ENCODE measurements at places on chromosomes 3 and 15.

DNA sequence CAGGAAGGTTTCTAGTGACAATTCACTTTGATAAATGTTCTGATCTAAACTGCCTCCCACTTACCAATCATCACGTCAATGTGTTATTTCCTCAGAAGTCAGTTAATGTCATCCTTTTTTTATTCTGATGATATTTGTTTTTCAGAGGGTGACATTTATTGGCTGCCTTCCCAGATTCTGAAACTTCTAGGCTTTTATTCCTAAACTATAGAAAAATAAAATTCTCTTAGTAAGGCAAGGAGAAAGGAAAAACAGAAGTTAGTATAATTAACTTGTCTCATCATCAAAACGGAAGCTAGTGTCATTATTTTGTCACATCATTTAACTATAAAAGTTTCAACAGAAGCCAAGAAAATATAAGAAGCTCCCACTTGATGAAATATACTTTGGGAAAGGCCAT is 100.0 kb upstream of the C3orf80 start:
- no peak for DNase-seq

- DNase-seq: no peak
These were observed at the start of gene TPM1 for GRCh38 chr15:63041974-63042876. TPM1 (plus strand) TSS chr15:63042747; CDS start chr15:63042830, 83 bp downstream.

DNA sequence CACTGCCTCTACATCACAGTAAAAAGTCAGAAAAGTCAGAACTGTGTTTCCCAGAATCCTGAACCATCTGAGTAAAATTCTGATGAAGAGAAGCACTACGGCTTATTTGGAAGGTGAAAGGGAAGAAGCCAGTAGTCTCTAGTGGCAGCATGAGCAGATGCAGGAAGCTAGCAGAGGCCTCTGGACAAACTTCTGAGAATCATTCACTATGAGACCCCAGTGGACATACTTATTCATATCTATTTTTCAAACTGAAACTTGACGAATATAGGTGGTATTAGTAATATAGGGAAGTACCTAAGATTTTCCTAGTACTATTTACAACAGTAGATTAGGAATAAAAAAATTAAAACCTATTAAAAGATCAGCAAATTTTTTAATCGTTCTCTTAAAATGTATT is 272.8 kb upstream of the TTC14 start:
- no peak for DNase-seq

- DNase-seq: no peak
These were observed 63.9 kb downstream of the NR2E3 start for GRCh38 chr15:71874245-71874644.

- peak; percentile 33 for DNase-seq
These were observed 49.4 kb upstream of the SYNPR start for GRCh38 chr3:63228677-63229076.

GRCh38 chr3:70726096-70726938 is 413.9 kb upstream of the MDFIC2 start:
- no peak for DNase-seq

- peak; percentile 72 for DNase-seq
These were observed 70.7 kb downstream of the TOP2B start for GRCh38 chr3:25594007-25594502.

- DNase-seq: no peak
These were observed 15.4 kb upstream of the GMNC start for GRCh38 chr3:190877925-190878324.

DNA sequence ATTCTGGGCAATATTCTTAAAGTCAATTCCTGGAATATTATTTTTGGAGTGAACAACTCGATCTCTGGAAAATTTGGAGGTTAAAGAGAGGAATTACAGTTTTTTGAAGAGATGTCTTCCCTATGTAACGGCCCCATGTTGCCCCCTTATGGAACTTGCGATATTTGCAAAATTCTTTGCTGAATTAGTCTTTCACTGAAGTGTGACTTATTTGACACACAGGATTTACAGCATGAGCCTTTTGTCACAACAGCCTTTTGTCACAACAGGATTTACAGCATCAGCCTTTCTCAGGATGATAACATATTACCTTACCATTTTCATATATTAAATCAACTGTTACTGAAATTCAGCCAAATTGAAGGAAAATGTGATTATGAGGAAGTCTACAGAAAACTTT is 37.8 kb upstream of the SPTSSB start:
- peak; percentile 55 for DNase-seq

DNA sequence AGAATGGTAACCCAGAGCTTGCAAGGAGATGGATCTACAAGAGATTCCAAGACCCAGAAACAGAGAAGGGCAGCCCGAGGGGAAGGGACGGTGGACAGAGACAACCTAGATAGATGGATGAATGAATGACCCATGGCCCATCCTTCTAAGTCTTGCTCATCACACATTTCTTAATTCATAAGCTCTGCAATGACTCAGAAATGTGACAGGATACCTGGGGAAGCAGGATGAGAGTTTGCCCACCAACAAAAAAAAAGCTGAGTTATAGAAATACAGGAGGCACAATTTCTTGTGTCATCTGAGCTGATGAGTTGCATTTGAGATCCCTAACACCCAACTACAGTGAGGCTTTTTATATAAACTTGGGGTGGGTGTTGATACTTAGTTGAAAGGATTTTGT is 76.6 kb downstream of the CNTN3 start:
- DNase-seq: no peak

GRCh38 chr15:31828594-31828993 is 201.7 kb upstream of the CHRNA7 start:
- DNase-seq: no peak

- DNase-seq: no peak
These were observed 65.6 kb downstream of the SLCO3A1 start for GRCh38 chr15:91919014-91919534.

DNA sequence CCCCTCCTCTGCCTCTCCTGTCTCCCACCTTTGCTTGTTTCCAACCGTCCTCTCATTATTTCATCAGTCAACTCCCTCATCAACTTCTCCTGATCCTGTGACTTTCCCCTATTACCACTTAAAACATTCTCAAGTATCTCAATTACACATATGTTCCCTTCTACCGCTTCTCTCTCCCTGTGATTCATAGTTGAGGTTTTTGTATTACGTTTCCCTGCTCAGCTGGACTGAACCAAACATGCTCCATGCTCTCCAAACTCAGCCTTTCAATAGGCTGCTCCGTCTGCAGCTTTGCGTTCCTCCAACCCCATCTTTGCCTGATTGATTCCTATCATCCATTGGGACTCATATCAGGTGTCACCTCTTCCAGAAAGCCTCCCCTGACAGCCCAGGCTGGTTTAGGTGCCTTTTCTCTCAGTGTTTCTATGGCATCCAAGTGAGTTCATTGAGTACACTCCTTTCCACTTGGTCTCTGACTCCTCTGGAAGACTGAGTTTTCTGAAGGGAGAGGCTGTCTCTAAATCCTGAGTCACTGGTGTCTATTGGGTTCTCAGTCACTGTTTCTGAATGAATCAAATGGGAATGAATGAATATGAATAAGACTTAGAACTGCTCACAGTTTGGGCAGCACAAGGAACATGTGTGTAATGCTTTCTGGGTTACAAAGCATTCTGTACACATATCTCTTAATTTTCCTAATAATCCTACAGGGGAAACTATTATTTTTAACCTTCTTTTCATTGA is 56.4 kb downstream of the PLD1 start:
- DNase-seq: no peak

DNA sequence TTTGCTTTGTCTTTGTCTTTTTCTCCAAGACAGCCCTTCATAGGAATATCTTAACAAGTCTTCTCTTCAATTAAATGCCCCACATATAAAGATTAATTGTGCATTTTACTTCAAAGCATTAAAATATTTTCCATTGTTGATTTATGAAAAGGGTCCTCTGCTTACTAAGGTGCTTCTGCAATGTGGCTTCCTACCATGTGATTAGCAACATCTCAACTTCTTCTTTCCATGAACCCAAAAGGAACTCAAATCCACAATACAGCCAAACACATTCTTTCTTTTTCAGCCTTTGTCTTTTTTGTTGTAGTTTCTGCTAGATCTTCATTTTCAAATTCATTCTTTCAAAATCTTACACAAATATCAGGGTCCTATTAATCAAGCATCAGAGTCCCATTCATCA is 309.2 kb downstream of the NSUN3 start:
- DNase-seq: no peak

DNA sequence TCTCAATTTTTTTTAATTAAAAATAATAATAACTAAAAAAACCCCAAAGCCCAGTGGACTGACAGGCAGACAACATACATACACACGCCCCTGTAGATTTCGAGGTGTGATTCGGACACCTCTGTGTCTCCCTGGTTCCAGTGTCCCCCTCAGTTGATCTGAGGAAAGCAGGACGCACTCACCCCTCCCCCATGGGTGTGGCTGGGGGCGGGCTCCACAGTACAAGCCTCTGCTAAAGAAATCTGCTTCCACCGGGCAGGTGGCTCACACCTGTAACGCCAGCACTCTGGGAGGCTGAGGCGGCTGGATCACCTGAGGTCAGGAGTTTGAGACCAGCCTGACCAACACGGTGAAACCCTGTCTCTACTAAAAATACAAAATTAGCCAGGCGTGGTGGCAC is 33.8 kb upstream of the BLM start:
- DNase-seq: no peak

GRCh38 chr15:85615930-85616329 is 178.8 kb downstream of the KLHL25 start:
- peak; percentile 26 for DNase-seq

GRCh38 chr15:38176155-38176554 is 76.5 kb upstream of the SPRED1 start:
- no peak for DNase-seq

DNA sequence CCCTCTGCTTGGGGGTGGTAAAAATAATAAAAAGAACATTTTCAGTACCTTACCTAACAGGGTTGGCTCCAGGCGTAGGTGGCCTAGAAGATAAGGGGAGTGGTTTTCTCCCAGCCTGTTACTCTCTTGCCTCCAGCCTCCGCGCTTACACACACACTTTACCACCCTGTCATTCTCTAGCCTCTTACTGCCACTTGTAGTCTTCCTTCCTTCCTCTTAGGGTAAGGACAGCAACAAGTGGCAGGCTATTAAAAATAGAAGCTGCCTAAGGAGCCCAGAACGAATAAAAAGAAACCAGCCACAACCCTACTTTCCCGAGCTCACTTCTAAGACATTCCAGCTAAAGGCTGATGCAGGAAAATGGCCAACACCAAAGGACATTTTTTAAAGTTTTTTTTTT is 9.6 kb upstream of the LIPH start:
- no peak for DNase-seq

DNA sequence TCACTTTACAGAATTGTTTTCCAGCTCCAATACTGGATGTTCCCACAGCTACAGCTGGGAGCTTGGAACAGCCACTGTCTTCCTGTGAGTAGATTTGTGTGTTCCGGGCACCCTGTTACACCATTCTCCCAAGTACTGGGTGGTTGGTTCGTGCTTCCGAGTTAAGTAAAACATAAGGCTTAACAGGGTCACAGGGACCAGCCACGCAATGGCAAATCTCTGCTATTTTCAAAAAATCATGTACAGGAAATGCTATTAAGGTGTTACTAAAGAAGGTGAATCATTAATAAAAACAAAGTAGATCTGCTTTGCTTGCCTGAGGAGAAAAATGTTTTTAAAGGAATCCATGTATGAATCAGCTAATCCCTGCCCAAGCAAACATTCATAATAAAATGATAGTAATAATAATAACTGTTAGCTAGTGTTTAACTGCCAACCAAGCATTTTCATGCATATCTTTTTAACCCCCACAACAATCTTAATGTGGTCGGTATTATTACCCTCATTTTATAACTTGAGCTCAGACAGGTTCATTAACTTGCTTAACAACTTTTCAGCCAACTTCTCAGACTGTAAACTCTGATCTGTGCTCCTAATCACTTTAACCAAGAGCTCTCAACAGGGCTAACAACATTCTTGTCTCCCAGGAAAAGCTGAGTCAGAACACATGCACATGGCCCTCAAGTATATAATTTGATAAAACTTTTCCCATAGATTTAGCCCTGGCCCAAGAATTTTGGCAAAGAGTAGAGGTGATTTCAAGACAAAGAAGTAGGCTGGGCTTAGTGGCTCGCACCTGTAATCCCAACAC is 2.7 kb upstream of the C2CD4A start:
- DNase-seq: no peak

- peak; percentile 91 for DNase-seq
These were observed 91.4 kb downstream of the NFKBIZ start for GRCh38 chr3:101940521-101941317.

- peak; percentile 78 for DNase-seq
These were observed 109.8 kb downstream of the PPP2R3A start for GRCh38 chr3:136075218-136075808.

GRCh38 chr3:182180654-182181385 is 469.1 kb downstream of the SOX2 start:
- DNase-seq: no peak

- DNase-seq: no peak
These were observed 37.1 kb downstream of the EIF4E3 start for GRCh38 chr3:71688121-71688520.

GRCh38 chr3:183149915-183150750 is 12.4 kb downstream of the LAMP3 start:
- no peak for DNase-seq

GRCh38 chr3:127802606-127803005 is 19.7 kb downstream of the MGLL start:
- no peak for DNase-seq

All from AML-193 (cell line).